Activated naive CD4-positive, alpha-beta T cell (primary cell): ENCODE measurements at places on chromosomes 6 and 20.

DNA sequence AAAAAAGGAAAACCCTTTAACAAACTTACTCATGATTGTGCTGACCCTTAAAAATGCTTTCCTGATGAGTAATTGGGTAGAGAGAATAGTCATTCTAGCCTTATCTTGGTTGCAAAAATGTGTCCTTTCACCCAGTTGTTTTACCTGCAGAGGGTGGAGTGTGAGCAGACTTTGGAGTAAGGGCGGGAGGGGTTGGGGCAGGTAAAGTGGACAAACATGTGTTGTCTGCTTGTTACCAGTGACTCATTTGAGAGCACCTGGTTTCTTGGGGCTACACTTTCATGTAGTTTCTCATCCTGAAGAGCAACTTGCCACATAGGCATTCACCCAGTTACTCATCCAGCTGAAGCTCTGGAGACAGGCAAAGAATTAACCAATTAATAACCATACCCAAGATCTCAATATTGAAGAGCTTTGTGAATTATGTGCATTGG lies 121.1 kb downstream of the TNFRSF21 start:
- DNase-seq = no peak

GRCh38 chr20:59105581-59105980 lies 58.0 kb upstream of the ZNF831 start:
- no peak for DNase-seq

DNA sequence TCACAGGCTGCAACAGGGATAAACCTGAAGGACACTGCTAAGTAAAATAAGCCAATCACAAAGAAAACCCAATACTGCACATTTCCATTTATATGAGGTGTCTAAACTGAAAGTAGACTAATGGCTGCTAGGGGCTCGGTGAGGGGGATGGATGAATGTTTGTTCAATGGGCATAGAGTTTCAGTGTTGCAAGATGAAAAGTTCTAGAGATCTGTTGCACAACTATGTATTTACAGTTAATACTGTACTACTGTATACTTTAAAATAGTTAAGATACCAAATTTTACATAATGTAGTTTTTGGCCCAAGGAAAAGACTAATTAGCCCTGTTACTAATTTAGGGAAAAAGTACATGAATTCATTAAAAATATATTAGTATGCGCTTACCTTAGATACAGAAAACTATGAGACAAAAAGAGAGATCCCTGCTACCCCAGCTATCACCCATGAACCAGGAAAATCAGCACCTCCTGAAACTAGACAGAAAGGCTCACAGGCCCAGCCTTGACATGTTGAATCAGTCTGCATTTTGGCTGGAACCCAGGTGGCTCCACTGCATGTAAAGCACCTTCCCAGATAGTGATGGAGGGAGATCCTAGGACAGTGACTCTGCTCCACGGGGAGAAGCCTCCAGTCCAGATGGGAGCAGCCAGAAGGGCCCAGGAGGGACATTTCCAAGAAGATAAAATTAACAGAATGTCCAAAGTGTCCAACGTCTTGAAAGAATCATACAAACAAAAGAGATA lies 16.1 kb downstream of the HLA-F start:
- no peak for DNase-seq

DNA sequence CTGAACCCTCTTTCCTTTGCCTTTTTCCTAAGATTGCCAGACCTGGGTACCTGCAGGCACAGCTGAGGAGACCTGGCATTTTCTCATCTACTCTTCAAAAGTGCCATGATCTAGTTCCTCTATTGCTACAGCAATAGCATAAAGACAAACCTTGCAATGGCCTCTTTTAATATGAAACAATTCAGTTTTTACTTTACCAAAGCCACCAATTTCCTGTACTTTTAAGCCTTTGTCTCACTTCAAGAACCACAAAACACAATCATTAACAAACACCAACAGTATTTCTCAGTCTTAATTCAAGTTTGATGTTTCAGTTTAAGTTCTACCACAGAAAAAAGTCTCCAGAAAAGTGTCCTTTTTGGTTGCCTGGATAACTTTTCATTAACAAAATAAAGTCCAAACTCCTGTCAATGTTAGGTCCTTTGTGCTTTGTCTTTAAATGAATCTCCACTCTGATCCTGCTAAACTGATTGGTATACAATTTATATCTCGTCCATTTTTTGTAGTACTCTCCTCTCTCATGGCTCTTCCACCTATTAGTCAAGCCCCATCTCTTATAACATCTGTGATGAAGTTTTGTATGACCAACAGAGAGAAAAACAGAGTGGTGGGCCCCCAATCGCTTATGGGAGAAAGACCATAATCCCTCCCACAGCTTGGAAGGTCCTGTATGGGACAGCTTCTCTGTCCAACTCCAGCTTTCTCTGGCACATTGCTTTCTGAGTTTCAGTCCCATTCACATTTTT lies 50.5 kb upstream of the THEMIS start:
- no peak for DNase-seq

- DNase-seq = no peak
Observed at GRCh38 chr20:58622671-58623578, 28.2 kb upstream of the STX16 start.

- DNase-seq = no peak
Observed at GRCh38 chr6:84086056-84086455, 52.5 kb downstream of the MRAP2 start.

GRCh38 chr6:127415096-127415495 lies 44.1 kb downstream of the KIAA0408 start:
- no peak for DNase-seq

DNA sequence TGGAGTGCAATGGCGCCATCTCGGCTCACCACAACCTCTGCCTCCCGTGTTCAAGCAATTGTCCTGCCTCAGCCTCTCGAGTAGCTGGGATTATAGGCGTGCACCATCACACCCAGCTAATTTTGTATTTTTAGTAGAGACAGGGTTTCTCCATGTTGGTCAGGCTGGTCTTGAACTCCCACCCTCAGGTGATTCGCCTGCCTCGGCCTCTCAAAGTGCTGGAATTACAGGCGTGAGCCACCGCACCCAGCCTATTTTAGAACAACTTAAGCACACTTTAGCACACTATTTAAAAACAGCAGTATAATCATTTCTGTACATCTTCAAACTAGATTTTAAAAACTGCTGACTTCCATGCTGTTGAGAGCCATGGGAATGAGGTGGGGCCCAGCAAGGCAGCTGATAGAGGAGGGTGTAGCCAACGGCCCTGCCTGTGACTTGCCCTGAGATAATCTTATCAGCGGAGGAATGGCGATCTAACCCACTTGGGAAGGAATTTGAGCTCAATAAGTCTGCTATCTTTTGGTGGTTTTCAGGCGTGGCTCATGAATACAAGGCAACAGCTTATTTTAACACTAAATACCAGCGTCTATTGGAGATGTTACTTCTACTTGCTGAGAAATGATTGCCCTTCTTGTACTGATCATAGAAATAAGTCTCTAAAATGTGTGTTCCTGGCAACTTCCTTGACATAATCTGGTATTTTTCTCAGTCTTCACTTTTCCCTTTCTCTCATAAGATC lies 12.1 kb downstream of the ZDHHC14 start:
- no peak for DNase-seq

DNA sequence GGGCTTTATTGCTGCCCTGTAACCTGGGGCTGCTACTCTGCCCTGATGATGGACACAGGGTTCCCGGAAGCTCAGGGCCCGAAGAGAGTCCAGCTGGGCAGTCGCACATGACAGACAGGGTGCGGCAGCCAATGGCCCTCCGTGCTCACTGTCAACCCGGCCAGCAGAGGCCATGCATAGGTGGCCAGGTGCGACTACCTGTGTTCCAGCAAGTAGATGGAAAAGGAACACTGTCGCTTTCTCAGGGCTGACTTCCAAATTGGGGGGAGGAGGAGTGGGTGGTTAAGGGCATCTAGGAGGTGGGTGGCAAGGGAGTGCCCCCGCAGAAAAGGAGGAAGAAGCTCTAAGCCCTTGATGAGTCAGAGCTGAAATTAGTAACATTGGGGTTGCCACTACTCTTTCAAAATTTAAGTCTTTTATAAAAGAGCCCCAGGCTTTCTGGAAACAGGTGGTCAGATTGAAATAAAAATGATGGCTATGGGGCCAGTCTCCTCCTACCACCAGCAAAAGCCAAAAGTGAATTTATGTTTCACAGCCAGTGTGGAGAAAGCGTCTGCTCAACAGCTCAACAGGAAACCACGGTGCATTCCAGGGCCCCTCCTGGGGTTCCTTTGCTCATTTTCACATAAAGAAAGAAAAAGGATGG lies 2.3 kb upstream of the RAMACL start:
- DNase-seq = no peak

DNA sequence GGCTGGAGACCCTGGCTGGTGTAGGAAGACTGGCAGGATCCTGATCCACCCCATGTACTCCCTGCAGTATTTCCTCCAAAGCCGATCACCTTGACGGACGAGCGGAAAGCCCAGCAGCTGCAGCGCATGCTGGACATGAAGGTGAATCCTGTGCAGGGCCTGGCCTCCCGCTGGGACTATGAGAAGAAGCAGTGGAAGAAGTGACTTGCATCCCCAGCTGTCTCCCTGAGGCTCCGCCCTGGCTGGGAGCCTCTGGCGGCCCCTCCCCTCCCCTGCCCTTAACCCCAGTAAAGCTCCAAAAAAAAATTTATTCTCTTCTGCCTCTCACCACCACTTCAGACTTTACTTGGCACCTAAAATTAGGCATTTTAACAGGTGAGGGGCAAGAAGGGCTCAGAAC lies 7.0 kb downstream of the COX4I2 start:
- no peak for DNase-seq

- no peak for DNase-seq
Observed at GRCh38 chr20:37379967-37380828, 34.3 kb downstream of the SRC start.

- no peak for DNase-seq
Observed at GRCh38 chr20:43972692-43973091, 58.0 kb downstream of the TOX2 start.

- DNase-seq = no peak
Observed at GRCh38 chr6:22958677-22959076, 389.3 kb downstream of the HDGFL1 start.

- DNase-seq = no peak
Observed at GRCh38 chr20:45685896-45686295, 15.9 kb upstream of the WFDC11 start.

DNA sequence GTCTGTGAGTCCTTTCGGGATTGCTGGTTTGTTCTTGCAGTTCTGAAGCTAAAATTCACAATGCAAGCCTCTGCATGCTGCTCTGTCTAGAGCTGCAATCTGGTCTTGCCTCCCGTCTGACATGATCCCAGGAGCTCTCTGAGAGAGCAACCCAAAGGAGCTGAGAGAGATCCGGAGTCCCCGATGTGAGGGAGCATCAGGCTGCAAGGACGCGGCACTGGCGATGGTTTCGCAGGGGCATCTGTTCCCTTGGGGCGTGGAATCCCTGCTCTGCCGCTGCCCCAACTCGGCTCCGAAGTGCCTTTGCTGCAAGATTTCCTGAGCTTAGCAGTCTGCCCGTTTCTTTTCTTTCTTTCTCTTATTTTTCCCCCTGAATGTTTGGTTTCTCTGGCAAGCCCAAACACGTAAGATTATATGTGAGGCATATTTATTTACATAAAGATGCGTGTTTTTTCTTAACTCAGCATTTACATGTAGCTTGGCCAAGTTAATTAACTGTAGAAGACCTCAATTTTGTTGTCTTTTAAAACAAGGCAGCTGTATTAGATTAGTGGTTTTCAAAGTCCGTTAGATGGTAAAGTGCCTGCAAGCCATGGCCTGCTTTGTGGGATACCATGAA lies 873.0 kb downstream of the KIF16B start:
- no peak for DNase-seq

DNA sequence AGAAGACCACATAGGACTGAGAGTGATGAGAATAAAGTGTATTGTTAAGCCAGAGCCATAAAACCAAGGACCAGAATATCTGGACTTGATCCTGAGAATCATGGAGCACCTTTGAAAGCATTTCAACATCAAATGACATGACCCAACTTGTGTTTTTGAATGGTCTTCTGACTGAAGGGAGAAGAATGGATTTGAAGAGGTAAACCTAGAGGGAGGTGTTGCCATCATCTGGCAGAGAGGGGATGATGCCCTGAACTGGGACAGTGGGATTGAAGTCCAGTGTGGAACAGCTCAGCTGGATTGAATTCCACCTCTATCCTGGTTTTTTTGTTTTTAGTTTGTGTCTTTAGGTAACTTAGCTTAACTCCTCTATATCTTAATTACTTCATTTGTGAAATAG lies 570.0 kb downstream of the TBC1D32 start:
- DNase-seq = no peak

- DNase-seq = no peak
Observed at GRCh38 chr6:107531868-107532267, 42.0 kb downstream of the SOBP start.

GRCh38 chr6:36650848-36651478 lies 27.6 kb upstream of the CDKN1A start:
- no peak for DNase-seq

GRCh38 chr20:38651562-38651961 lies 50.0 kb downstream of the ARHGAP40 start:
- DNase-seq = no peak

DNA sequence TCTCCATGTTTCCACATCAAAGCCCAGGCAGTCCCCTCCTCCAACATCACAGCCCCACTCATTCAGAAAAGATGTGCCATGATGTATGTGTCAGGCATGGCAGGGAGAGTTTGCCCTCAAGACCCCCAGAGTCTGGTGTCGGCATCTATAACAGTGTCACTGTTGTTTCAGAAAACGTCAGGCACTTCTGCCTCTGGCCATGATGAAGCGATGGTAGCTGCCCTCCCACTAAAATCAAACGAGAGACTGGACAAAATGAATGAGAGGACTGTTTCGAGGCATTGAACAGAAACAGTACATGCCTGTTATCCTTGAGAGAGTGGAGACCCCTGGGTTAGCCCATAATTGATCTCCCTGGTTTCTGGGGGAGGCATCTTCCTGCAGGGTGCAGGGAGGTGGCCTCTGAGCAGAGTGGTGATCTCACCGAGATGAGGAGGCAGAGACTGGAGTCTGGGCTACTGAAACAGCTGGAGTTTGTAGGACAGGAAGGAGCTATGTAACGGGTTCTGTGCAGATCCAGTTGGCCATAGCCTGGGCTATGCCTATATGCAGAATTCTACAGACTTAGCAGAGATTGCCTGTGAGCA lies 144.5 kb downstream of the SYCP2 start:
- no peak for DNase-seq

GRCh38 chr6:35611240-35611639 lies 77.5 kb downstream of the FKBP5 start:
- DNase-seq = no peak

GRCh38 chr20:35729283-35729807 lies 12.7 kb downstream of the RBM39 start:
- DNase-seq = no peak

- DNase-seq = no peak
Observed at GRCh38 chr6:159317430-159317829, 148.2 kb downstream of the FNDC1 start.
